GOT3 (cell line): ENCODE measurements at places on chromosomes 16 and 17.

- DNase-seq: no peak
These were observed 72.6 kb upstream of the CNEP1R1 start for GRCh38 chr16:49952386-49952785.

- DNase-seq: no peak
These were observed 17.3 kb downstream of the CRYBA1 start for GRCh38 chr17:29263916-29264315.

GRCh38 chr17:79543531-79543930, 67.3 kb downstream of the RBFOX3 start:
- DNase-seq: no peak

- no peak for DNase-seq
These were observed 27.2 kb downstream of the SNX20 start for GRCh38 chr16:50653633-50654519.

- DNase-seq: no peak
These were observed 6.6 kb downstream of the KRABD2 start for GRCh38 chr17:8369944-8370343.

DNA sequence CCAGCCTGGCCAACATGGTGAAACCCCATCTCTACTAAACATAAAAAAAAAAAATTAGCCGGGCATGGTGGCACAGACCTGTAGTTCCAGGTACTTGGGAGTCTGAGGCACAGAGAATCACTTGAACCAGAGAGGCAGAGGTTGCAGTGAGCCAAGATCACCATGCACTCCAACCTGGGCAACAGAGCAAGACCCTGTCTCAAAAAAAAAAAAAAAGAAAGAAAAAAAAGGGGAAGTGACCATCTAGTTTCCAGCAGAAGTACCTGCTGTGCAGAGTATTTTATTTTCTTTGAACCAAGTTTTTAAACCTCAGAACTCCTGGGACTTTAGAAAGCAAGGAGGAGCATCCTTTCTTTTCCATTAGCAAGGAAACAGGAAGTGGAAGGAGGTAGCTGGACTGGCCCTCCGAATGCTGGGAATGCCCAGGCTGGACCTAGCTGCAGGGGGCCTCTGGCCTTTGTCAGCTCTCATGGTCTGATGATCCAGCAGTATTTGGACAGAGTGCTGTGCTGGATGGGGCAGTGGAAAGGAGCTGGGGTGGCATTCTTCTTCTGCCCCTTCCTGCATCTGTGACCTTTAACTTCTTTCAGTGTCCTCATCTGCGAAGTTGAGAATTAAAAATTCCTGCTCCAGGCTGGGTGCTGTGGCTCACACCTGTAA, 6.6 kb downstream of the GID4 start:
- DNase-seq: no peak
